ENCODE measurements at places on chromosomes 5 and 9.

DNA sequence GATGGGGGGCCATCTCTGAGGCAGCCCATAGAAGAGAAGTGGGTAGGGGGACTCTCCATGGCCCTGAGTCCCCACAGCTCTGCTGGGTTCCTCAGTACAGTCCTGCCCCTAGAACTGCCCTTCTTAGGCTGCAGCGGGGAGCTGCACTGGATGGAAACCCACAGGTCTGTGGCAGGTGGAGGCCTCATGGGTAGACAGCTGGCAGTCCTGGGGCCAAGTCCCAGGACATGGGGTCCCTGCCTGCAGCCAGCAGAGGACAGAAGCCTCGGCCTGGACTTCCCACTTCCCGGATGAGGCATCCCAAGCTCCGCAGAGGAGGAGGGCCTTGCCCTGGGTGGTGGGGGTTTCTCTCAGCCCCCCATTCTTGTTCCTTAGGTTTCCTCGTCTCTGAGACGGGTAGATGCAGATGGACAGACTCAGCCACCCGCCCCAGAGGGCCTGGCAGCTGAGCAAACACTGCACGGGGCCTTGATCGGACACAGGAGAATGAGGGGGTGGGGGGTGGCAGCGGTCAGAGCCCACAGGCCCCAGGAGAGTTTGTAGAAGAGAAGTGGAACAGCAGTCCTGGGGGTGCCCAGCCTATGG, 153.8 kb downstream of the C9orf50 start:
- DNase-seq: no peak

- DNase-seq: no peak
Observed at GRCh38 chr5:173926359-173926758, 38.2 kb downstream of the CPEB4 start.

DNA sequence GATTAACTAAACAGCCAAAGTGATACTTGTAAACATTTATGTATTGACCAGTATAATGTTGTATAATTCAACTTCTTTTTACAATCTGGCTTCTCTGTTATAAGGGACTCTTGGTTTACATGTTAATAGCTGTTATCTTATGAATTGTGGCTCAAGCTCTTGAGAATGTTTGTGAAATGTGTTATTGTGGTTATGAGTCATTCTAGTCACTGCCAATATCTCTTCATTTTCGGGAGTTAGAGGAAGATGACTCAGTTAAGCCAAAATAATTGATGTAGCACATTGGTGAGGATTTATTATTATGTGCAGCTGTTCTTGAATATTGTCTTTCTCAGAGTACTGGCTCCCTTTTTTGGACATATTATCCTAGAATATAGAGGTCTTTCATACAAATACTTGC, 655.2 kb upstream of the RIOK2 start:
- no peak for DNase-seq

GRCh38 chr5:1747079-1747802, 52.4 kb downstream of the MRPL36 start:
- DNase-seq: no peak

DNA sequence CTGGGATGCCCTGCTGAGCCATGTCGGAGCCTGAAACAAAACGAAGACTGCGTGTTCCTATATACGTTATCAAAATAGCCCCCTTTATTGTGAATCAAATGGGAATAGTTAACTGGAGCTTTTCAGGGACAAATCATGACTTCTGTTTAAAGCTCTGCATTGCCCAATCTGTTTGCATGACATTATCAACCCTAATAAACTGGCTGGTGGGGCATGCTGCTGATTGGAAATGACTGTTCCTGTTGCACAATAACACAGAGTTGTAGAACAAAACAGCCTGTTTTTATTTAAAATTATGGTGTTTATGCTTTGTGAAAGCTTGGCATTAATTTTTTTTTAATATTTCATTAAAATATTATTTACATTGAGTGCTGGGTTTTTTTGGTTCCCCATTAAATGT, 215.5 kb downstream of the TMEM167A start:
- no peak for DNase-seq

DNA sequence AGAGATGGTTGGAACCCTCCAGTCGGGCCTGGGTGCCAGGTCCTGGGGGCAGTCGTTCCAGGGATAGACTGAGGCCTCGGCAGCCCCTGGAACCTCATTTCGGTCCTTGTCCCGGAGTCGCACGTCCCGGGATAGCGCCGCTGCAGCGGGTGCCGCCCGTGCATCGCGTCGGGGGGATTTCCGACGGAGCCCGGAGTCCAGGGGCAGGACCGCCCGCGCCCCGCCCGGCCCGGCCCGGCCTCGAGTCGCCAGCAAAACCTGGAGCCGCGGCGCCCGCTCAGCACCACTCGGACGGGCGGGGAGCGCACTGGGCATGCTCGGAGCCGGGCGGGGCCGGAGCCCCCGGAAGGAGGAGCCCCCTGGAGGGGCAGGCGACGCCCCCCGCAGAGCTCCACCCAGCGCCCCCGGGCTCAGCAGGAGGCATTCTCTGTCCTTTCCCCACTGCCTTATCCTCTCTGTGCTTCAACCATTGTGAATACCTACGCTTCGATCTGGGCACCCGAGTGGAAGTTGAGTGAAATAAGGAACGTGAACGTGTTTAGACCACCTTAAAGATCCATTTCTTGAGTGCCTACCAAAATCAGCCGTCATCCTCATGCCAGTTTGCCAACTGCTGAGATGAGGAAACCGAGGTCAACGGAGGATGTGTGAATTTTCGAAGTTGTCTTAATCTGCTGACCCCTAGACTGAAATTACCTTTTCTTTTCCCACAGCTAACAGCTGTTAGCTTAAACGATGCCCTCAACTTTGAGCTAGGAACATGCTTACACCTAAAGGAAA, 1.7 kb upstream of the PTPN3 start:
- no peak for DNase-seq

- DNase-seq: no peak
Observed at GRCh38 chr9:137486545-137487453, 27.7 kb upstream of the NSMF start.

- DNase-seq: no peak
Observed at GRCh38 chr5:72244862-72245371, 75.1 kb downstream of the MRPS27 start.

- DNase-seq: no peak
Observed at GRCh38 chr5:180467989-180468731, 26.0 kb upstream of the CNOT6 start.

- no peak for DNase-seq
Observed at GRCh38 chr9:91197232-91198181, 164.2 kb downstream of the AUH start.

DNA sequence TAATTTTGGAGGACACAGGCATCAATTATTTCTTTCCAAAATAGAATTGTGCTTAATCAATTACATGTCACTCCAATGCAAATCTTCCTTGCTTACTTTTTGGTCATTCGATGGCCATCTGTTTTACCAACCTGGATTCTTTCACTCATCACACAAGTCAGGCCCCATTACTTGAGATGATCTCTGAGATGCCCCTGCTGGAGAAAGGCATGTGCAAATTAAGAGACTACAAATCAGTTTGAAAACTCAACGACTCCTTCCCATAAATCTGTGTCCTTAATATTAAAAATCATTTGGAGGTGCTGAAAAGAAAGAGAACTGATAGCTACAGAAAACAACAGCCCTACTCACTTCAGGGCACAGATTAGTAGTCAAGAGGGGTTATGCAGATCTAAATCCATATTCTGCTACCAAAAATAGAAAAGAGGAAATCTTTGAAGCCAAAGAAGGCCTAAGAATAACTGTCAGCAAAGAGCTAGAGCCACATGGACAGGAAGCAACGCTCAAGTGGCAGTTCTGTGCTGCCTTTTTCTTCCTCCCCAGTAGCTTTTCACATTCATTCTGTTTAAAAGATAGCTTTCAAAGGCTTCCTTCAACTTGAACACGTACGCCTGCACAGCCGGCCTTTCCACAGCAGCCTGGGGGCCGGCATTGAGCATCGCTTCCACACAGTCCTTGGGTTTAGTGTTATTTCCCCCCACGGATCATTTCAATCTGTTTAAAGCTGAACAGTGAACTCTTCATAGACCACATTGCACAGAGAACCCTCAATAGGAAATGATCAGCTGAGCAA, 79.3 kb upstream of the MAP3K1 start:
- DNase-seq: no peak

DNA sequence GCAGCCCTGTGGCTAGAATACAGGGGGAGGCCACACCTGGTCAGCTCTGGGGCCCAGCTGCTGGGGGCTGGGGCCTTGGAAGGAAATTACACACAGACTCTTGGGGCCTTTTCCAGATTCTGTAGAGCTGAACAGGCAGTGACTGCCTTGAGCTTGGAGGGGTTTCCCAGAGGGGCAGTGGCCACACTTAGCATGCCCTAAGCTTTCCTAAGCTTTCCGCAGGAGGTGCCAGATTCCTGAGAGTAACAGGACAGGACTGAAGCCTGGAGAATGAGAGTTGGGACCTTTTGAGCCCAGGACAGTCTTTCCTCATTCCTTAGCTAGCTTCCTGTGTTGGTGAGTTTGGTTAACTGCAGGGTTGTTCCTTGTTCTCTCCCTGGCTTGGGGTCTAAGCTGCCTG, 1.4 kb downstream of the TBC1D13 start:
- no peak for DNase-seq

DNA sequence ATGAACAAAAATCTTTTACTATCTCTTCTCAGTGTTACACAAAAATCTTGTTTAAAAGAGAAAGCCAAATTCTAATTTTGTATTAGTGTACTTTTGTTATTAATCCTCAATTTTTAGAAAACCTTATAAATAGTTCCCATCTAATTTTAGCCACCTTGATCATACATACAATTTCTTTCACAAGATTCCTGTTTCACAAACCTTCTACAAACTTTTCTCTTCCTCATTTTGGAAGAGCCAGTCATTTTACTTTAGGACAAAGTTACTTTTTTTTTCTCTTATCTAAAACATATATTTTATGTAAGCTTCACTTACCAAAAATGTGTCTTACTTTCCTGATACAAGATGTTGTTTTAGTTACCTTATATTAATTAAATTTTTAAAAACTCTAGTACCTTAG, 161.3 kb downstream of the YIPF5 start:
- DNase-seq: no peak

DNA sequence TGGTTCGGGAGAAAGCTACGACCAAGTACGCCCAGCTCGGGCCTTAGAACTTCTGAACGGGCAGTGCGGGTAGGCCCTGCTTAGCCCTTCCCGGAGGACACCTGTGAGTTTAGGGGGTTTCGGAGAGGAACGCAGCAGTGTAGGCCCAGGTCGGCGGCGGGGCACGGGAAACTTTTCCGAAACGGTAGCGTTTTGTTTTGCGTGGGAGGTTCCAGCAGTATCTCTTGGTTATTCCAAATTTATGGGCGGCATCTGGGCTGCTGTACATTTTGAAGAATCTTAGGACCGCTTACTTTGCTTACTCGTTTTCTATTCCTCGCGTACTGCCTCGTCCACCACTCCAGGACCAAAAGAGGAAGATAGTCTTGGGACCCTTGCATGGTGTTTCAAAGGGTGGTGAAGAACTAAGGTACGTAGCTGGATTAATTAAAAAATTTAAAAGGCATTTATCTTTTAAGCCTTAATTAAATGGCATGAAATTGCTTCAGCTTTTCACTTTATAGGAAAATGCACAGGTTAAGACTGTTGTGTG, 492 bp downstream of the TENT2 start:
- DNase-seq: no peak

DNA sequence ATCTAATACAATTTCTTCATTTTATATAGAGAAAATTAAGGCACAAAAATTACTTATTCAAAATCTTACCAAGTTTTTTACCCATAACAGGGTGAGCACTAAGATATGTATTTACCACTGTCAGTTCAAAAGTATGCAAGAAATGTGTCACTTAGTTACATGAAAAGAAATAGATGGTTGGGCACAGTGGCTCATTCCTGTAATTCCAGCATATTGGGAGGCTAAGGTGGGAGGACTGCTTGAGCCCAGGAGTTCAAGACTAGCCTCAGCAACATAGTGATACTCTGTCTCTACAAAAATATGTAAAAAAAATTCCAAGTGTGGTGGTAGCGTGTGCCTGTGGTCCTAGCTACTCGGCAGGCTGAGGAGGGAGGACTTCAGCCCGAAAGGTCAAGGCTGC, 19.4 kb downstream of the YIPF5 start:
- DNase-seq: no peak

GRCh38 chr9:115058684-115059315, 59.2 kb downstream of the TNC start:
- no peak for DNase-seq

DNA sequence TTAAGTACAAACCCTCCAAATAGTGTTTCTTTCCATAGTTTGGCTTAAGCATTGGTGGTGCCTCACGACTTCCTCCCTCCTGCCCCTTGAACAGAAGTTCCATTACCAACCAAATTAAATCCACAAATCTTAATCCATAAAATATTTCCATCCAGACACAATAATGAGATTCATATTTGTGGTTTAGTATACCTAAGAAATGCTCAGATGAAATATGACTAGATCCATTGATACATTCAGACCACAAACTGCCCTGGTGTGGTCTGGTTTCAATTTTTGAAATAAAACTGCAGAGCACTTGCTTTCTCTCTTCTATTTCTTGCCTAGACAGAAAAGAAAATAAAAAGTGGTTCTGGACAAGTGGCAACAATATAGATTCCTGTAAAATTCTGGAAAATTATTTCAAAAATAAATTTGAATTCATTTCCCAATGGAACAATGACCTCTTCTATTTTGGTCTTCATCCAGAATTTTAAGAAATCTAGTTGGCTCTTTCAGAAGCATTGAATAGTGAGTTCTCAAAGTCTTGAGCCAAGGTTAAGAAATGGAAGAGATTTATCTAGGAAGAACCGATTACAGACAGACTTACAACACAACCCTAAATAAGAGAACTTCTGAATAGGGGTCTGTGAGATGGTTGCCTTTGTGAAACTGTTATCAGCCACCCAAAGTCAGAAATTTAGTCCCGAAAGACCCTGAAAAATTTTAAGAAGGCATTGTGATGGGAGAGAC, 14.0 kb downstream of the TNC start:
- no peak for DNase-seq

DNA sequence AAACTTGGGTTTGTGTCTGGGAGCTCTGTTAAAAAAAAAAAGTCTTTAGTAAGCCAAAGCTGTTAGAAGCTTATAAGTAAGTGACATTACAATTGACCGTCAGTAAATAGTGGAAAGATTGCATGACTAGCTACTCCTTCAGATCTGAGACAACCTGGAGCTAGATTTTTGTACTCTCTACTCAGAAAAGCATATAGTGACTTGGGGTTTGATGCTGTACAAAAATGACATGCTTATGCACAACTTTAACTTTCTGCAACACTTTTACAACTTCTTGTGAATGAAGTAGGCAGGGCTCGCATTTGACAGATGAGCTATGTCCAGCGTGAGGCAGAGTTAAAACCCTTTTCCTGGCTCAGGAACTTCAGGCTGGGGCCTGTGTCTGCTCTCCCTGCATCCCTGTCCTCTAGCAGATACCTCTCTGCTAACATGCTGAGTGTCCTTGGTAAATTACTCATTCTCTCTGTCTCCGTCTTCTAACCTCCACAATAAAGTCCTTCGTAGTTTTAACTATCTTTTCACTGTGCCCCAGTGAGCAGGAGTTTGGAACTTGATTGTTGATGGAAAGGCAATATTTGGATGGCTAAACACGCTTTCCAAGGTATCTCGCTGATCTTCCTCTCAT, 471 bp upstream of the GHR start:
- DNase-seq: no peak

- no peak for DNase-seq
Observed at GRCh38 chr9:70490478-70490877, 76.0 kb upstream of the KLF9 start.

Measured in stimulated activated CD8-positive, alpha-beta memory T cell treated with anti-CD3 and anti-CD28 coated beads, Interleukin-15, amount 100 ng/mL, for 1 hour (primary cell).